B cell (primary cell): ENCODE measurements at places on chromosomes 16 and 17. TPM values are rescaled to one million over a fixed set of nuclear protein-coding genes. Genes with fewer than 3 reads are reported as not detected.
A peak's percentile ranks its signal among the peaks of the same experiment; 100 is the strongest.

TP53TG3F gene
- total RNA-seq, result not detected in 2 replicates

KCNJ12 gene
- total RNA-seq, result not detected in 2 replicates

DCAF7 gene
- 84.7 and 84.8 TPM in 2 replicates for total RNA-seq

ANKS3 gene
- 31.9 and 36.2 TPM in 2 replicates for total RNA-seq

MT1M gene
- total RNA-seq, result not detected in 2 replicates

CACNG1 gene
- total RNA-seq, result not detected in 2 replicates

HASPIN gene
- total RNA-seq, result 2.4 and 3.1 TPM in 2 replicates

ADGRG3 gene
- not detected in 2 replicates for total RNA-seq

IGFBP4 gene
- total RNA-seq, result 29.5 and 31.3 TPM in 2 replicates

CCL11 gene
- total RNA-seq, result not detected in 2 replicates

ARHGAP44 gene
- total RNA-seq, result 11.6 and 15.2 TPM in 2 replicates

DNA sequence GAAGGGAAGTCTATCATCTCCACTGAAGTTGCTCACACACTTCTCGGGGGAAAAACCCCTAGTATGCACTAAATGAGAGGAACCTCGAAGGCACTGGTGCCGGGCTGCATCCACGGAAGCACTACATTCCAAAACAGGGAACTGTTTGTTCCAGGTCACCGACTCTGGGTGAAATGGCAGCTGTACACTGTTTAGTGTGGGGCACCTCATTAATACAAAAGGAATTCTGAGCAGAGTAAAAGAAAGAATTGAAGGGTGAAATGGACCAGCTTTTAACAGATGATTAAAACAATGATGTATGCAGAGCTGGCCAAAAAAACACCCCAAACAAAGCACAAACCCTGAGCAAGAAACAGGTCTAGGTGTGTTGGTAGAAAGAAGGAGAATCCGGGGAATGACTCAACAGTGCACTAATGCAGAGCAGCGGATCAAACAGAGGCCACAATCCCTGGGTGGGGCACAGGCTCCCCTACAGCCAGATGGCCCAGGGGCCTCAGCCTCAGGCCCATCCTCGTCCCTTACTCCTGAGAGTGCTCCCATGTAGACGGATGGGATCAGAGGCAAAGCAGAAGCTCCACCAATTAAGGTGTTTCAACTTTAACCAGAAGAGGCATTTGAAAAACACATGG, 161.5 kb downstream of the ZFHX3 start:
- DNase-seq, result no peak

DNA sequence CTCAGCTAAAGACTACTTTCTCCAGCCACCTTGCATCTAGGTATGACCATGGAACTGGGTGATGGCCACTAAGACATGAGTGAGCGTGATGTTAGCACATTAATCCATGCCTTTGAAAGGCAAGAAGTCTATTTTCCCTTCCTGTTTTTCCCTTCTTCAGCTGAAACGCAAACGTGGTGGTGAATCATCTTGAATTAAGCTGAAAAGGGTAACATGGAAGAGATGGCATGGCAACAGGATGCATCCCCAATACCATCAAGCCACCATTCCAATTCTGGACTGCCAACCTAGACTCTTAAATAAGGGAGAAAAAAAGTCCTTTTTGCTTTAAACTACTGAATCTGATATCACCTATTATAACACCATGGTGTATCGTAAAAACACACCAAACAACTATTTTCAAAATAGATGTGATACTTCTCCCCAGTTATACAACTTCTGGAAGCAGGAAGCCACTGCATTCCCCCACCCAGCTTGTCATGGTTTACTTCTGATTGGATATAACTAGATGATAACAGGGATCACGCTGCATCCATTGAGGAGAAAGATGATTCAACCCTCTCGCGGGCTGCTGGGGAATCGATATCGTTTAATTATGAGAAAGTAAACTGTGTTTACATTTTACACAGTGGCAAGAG, 368.6 kb downstream of the CDH13 start:
- no peak for DNase-seq

GRCh38 chr17:76382351-76382802, 2.0 kb upstream of the SPHK1 start:
- DNase-seq, result no peak

DNA sequence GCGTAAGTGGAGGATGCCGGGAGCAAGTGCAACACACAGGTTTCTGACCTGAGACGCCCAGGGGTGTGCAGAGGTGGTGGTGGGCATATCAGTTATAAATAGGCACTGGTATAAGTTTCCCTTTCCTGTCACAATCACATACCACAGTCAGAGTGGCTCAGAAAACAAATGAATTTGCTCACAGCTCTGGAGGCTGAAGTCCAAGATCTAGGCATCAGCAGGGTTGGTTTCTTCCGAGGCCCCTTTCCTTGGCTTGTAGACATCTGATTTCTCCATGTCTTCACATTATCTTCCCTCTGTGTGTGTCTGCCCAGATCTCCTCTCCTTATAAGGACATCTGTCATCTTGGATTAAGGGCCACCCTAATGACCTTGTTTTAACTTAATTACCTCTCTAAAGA, 250.5 kb upstream of the TNRC6C start:
- no peak for DNase-seq

DNA sequence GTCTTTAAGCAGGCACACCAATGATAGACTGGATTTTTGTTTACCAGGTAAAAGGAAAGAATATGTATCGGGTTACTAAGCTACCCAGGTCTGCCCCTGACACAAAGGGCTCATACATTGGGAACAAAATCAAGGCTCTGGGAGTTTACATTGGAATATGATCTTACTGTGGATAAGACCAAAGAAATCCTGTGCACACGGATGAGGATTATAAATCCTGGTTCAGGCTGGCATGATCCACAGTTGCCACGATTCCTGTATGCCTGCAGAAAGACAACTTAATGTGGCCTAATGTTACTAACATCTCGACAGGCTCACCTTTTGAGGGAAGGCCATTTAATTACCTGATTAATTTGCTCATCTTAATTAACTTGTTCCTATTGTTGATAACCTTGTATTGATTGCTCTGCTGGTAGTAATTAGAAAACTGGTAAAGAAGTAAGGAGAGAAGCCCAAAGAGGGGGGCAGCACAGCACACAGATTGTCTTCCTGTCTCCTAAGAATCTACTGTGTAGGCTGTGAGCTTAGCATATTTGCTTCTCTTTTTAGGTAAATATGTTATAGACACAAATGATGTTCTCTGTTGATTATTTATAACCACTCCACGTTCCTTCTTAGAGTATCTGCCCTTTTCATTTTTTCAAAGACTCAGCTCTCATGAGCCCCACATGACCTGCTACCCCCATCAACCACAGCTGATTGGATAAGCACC, 51.0 kb upstream of the TOX3 start:
- DNase-seq, result no peak

DNA sequence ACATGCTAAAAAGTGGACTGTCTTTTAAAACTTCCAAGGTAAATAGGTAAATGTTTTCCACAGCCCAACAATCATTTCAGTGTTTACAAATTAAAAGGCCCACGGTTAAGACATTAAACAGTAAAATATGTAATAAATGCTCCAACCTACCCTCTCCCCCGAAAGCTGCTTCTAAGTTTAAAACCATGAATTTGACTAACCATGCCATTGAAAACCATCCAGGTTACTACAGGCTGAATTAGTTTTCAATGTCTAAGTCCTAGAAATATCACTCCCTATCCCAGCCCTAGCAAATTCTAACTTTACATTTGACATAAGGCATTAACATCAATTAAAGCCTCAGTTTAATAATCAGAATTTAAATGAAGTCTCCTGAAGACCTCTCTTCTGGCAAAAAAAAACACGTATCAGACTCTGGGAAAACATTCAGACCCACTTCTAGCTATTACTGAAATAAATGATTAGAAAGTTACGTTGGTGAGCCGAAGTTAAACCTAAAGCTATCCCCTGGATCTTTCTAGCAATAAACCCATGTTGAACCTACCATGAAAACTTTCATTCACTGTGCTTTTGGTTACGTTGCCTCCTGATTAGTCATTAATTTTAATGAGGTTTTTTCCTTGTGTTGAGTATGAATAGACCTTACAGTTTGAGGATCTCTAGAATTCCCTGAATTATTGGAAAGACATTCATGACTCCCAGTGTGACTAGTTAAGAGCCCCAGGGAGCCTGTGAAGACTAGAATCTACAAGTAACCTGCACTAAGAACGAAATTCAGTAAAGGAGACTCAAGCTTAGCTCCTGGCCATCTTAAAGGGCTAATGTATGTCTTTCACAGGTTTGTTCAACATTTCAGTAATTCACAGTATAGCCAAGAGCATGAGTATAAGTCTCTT, 1.7 kb upstream of the POLG2 start:
- DNase-seq, result no peak

DNA sequence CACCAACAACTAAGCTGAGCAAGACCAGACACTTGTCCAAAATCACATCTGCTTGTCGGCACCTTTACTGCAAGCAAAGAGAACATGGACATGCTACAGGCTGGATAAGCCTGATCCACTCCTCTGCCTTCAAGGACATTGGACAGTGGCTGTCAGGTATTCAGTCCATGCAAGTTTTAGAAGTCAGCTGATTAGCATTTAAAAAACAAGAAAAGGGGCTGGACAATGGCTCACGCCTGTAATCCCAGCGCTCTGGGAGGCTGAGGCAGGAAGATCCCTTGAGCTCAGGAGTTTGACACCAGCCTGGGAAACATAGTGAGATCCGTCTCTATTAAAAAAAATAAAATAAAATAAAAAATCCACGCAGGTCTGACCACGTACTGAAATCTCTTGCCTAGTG, 20.3 kb downstream of the PARN start:
- no peak for DNase-seq

DNA sequence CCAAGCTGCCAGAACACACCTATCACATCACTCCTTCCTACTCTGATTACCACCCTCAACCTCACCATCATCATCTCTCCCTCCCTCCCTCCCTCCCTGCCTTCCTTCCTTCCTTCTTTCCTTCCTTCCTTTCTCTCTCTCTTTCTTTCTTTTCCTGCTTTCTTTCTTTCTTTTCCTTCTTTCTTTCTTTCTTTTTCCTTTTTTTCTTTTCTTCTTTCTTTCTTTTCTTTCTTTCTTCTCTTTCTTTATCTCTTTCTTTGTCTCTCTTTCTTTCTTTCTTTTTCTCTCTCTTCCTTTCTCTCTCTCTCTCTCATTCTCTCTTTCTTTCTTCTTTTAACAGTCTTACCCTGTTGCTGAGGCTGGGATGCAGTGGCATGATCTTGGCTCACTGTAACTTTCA, 59.2 kb downstream of the CACNG3 start:
- DNase-seq, result no peak

DNA sequence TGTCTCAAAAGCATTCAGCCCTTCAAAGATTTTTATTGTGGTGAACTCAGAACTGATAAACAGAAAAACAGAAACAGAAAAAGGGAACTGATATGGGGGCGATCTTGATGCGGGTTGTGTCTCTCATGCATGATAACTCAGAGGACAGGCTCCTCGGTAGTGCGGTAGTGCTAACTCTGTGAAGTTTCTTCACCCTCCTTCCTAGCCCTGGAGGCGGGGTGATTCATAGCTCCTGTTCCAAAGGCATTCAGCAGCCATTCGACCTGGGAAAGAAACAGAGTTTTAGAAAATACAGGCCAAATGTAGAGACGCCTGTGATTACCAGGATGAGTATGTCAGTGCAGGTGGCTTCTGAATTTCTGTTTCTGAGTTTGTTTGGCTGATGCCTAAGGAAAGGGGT, 5.5 kb upstream of the MAF start:
- peak; percentile 15 for DNase-seq

GRCh38 chr16:64475627-64476351, 646.1 kb downstream of the CDH11 start:
- DNase-seq, result no peak

- no peak for DNase-seq
These were observed 1.9 kb downstream of the RUNDC1 start for GRCh38 chr17:42982266-42982665.

DNA sequence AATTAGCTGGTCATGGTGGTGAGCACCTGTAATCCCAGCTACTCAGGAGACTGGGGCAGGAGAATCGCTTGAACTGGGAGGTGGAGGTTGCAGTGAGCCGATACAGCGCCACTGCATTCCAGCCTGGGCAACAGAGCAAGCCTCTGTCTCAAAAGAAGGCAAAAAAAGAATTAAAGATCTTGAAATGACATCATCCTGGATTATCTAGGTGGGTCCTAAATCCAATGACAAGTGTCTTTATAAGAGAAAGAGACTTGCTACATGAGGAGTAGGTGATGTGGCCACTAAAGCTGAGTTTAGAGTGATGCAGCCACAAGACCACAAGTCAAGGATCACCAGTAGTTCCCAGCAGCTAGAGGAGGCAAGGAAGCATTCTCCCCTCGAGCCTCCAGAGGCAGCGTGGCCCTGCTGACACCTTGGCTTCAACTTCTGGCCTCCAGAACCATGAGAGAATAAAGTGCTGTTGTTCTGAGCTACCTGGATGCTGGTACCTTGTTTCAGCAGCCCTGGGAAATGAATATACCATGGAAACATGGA, 15.8 kb downstream of the CIITA start:
- no peak for DNase-seq

- DNase-seq, result no peak
These were observed 5.2 kb downstream of the TIMP2 start for GRCh38 chr17:78919861-78920450.

DNA sequence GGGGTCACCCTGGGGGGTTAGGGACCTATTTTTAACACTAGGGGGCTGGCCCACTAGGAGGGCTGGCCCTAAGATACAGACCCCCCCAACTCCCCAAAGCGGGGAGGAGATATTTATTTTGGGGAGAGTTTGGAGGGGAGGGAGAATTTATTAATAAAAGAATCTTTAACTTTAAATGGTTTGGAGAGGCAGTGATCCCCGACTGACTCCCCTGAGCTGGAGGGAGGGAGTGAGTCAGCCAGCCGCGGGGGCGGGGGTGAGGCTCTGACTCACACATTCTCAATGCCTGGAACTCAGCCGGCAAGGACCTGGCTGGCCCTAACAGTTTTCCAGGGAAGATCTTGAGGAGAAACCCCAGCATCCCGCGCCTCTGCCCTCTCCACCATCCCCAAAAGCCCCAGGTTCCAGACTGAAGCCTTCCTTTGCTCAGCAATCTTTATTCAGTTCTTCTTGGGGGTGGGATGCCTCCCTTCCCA, 1.5 kb downstream of the HCFC1R1 start:
- DNase-seq, result no peak

DNA sequence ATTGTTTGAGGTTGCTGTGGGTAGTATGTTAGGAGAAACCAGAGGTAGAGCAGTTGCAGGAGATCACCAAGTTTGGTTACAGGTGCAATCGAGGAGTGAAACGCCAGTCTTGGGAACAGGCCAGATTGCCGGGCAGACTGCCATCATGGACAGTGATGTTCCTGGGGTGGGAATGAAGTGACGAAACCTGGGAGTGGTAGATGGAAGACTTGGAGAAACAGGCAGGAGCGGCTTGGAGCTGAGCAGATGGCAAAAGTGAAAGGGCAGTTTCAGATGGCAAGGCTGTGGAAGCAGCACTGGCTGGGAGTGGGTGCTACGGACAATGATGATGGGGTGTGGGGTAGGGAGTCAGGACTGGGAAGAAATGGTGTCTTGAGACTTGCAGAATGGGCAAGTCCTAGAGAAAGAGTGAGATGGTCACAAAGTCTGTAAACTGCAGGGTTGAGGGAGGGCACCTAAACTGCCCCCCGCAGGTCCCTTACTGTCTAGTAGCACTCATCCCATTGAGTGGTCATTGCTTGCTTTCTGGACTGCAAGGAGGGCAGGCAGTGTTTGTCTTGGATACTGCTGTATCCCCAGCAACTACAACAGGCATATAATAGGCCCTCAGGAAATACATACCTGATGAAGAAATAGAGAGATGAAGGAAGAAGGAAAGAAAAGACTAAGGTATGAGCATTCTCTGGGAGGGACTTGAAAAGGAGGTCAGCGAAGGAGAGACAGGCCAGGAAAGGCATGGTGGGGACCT, 29.5 kb upstream of the ULK2 start:
- DNase-seq, result no peak

GRCh38 chr16:88923926-88924833, 52.8 kb downstream of the CBFA2T3 start:
- no peak for DNase-seq

- no peak for DNase-seq
These were observed 24.5 kb upstream of the CPSF4L start for GRCh38 chr17:73285916-73286862.
